Anterior cingulate cortex (tissue), 58 donors: ENCODE measurements at places on chromosomes 6 and 20.

GRCh38 chr6:169722362-169723199 is 1.7 kb downstream of the PHF10 start:
- peak; percentile 24 for DNase-seq

DNA sequence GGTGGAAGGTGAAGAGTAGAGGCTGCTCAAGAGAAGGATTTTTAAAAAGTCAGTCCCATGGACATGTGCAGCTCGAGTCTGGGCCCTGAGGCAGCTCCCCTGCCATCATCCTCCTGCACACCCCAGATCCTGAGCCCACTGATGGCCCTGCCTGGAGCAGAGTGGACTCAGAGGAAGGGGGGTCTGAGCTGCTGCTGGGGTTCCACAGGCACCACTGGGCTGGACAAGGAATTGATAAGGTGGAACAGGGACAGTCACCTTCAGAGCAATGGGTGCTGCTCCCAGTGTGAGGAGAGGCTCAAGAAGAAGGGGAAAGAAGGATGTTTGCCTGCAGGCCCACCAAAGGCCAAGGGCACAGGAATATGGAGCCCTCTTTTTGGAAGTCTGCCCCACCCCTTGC is 6.2 kb downstream of the ULBP2 start:
- DNase-seq, result no peak

DNA sequence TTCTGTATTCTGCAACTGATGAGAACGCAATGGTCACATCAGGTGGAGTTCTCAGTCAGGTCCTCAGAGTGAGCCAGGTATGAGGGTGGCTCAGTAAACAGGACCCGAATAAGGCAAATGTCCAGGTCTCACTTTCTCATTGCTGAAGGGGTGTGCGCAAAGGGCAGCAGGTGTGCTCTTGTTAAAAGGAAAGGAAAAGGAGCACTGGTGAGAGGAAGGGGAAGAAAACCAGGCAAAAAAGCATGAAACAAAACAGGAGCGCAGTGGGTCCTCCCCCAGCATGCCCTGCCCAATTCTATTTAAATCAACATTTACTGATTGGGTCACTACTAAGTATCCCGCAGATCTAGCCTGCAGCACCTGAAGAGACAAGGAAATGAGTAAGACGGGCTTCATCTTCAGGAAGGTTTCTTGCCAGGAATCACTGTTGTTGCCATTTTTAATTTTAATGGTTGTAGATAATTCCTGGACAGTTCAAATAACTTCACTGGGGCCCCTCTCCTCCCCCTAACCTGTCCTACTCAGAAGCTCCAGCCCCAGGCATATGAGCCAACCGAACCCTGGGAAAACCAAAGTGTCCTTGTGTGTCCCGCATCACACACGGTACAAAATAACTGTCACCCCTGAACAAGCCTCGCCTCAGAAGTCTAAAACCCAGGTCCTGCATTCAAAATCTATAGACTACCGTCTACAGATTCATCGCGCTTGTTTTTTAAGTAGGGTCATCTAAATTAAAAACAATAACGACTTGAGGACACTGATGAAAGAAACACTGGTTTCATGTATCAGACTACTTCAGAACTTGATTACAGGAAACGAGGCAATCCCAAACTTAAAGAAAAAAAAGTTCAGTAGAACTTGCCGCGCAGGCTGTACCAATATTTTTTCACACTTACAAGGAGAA is 980 bp downstream of the MBOAT1 start:
- no peak for DNase-seq

DNA sequence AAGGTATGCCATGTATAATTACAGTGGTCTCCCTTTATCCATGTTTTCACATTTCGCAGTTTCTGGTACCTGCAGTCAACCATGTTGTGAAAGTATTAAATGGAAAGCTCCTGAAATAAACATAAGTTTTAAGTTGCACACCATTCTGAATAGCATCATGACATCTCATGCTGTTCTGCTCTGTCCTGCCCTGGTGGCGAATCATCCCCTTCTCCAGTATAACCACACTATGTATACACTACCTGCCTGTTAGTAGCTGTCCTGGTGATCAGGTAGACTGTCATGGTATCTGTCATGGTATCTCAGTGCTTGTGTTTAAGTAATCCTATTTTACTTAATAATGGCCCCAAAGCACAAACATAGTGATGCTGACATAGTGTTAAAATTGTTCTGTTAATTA is 97.1 kb downstream of the ZFAND3 start:
- no peak for DNase-seq
